Stimulated activated CD8-positive, alpha-beta memory T cell treated with anti-CD3 and anti-CD28 coated beads, Interleukin-12 subunit alpha, Interleukin-12 subunit beta, amount 100 ng/mL, for 1 hour (primary cell): ENCODE measurements at places on chromosomes 11 and 22.

DNA sequence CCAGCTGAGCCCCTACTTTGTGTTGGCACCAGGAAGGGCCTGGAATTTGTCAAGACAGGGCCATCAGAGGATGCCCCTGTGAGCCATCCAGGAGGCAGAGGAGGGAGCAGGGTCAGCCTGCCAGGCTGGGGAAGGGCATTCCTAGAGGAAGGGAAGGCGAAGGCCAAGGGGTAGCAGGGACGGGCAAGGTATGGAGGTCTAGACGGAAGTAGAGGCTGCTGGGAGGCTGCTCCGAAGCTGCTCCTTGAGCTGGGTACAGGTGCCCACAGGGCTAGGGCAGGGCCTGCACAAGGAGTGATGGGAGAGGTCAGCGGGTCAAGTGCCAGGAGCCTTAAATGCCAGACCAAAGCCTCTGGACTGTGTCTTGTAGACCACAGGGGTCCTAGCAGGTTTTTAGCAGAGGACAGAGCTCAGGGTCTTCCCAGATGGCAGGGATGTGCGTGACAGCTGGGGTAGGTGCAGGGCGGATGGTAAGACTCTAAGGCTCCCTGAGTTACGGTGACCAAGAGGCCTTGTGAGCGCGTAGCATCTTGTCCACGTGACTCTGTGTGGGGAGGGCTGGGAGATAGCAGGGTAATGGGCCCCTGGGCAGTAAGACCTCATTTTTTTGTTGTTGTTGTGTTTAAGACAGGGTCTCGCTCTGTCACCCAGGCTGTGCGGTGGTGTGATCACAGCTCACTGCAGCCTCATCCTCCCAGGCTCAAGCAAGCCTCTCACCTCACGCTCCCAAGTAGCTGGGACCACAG lies 31.7 kb upstream of the CSNK1E start:
- DNase-seq, result no peak

DNA sequence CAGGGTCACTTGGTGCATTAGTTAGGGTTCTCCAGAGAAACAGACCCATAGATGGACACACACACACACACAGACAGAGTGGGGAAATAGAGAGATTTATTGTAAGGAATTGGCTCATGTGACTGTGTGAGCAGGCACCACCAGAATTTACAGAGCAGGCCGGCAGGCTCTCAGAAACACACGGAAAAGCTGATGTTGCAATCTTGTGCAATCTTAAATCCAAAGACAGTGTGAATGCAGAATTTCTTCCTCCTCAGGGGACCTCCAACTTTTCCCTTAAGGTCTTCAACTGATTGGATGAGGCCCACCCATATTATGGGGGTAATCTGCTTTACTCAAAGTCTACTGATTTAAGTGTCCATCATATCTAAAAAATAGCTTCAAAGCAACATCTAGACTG lies 49.8 kb downstream of the APIP start:
- DNase-seq, result no peak

DNA sequence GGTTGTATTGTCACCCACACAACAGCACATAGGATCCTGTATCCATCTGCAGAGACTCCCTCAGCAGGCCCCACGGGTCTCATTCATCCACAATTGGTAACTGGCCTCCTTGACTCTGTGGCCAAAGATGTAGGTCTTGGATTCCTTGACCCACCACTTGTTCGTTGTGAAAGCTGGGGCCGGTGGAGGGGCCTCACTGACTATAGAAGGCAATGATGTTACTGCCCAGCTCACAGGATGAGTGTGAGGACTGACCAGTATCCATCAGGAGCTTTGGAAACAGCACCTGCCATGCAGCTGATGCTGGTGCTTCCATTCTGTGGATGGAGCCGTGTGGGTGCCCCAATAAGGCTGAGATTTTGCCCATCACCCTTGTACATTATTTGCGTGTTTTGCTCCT lies 615.7 kb downstream of the BRD1 start:
- DNase-seq, result no peak

- DNase-seq, result no peak
Measured at GRCh38 chr22:46833228-46833627, 70.8 kb downstream of the TBC1D22A start.

DNA sequence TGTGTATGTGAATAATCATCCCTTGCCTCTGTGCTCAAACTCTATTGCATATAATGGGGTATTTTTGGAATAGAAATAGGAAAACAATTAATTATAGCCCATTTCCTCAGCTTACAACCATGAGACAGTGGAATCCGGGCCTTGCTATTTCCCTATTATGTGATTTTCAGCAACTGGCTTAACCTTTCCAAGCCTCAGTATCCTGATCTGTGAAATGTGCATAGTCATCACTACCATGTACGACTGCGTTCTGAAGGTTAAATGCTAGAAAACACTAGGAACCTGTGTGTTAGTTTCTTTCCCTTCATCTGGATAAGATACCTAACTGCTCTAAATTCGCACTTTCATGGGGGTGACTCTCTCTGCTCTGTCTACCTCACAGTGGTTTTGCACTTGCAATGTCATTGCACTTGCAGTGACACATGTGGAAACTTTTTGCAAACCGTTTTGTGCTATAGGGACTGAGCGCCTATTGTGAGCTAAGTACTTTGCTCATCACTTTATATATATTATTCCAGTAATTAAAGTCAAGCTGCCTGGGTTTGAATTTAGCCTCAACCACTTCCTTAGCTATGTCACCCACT lies 48.3 kb downstream of the IRAG1 start:
- no peak for DNase-seq

GRCh38 chr11:117319214-117319840 lies 3.3 kb upstream of the BACE1 start:
- no peak for DNase-seq

DNA sequence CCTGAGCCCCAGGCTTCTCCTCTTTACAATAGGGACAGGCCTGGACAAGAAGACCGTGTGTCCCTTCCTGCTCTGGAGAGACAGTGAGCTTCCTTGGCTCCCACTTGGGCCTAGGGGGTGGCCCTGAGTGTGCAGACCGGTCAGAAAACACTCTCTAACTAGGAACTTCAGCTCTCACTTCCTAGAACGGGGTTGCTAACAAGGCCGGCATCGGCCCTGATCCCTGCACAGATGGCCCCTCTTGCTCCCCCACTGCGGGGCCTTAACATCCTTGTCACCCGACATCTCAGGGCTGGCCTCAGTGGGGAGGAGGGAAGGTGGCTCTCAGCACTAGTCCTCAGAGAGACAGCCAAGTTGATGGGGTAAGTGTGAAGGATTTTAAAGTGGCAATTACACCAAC lies 406.9 kb downstream of the CTTN start:
- DNase-seq, result no peak

DNA sequence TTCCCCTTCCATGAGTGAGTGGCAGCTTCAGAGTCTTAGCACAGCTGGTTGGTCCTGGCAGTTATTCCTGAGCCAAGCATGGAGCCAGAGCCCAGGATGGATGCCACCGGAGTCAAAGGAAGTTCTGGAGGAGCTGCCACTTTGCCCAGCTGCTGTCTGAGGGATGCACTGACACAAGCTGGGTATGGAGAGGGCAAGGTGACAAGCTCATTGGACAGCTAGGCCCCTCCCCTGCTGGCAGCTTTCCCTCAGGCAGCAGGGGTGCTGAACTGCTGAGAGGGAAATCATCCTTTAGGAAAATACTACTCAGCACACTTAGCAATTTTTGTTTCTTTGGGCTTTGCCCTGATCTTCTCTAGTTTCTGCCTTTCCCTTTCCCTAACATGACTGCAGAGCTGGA lies 99.3 kb upstream of the SESN3 start:
- DNase-seq, result no peak
